Putamen (tissue), 1 donor: ENCODE measurements at places on chromosomes 11 and 22.

DNA sequence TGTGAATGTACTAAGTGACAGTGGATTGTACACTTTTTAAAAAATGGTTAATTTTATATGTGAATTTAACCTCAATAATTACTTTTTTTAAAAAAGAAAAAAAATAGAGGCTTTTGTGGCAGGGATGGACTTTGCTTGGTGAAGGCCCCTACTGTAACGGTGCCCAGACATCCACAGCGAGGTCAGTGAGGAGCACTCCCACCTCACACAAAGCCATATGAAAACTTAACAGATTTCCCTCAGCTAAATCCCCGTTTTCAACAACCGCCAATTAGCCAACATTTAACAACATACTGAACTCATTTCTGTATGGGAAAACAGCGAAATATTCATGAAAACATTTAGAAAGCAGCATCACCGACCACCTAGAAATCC is 642 bp upstream of the C11orf58 start:
- DNase-seq = no peak

- no peak for DNase-seq
Observed at GRCh38 chr11:63598556-63598955, 15.7 kb downstream of the PLAAT3 start.

DNA sequence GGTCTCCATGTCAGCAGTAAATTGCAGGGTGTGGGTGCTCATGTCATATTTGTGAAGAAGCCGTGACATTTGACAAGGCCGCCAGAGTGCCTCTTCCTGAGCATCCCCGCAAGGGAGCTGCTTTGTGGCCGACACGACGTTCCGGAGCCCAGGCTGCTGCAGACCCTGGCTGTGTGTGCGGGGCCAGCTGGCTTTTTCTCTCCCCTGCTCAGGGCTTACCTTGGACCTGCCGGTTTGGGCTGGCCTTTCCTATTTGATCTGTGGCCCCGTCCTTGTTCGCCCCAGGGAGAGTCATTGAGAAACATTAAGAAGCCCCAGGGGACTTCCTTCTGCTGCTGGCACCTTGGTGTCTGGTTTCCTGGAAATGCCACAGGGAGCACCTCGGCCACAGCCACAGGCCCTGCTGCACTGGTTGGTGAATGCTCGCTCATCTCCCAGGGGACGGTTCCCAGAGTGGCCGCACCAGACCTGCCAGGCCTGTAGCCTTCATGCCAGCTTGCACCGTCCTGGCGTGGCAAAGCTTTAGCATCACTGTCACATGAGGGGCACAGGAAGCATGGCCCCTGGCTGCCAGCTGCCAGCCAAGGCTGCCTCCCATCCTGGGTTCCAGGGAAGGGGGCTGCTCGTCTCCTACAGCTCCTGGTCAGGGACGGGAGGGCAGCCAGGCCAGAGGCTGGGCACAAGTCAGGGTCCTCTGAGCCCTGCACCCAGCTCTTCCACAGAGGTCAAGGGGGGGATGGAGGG is 5.4 kb downstream of the GRK2 start:
- DNase-seq = no peak

DNA sequence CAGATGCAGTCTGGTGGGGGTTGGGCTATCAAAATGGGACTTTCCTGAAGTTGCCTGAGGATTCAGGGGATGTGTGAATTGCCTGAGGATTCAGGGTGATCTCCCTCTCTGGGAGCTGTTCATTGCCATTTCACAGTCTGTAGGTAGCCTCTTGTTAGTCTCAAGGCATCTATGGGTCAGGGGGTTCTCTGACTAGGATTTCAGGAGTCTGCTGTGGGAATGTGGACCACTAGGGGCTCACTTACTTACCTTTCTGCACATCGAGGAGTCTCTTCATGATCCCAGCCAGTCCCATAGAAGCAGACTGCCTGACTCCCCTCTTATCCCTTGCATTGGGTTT is 54.0 kb downstream of the KCNQ1OT1 start:
- no peak for DNase-seq

DNA sequence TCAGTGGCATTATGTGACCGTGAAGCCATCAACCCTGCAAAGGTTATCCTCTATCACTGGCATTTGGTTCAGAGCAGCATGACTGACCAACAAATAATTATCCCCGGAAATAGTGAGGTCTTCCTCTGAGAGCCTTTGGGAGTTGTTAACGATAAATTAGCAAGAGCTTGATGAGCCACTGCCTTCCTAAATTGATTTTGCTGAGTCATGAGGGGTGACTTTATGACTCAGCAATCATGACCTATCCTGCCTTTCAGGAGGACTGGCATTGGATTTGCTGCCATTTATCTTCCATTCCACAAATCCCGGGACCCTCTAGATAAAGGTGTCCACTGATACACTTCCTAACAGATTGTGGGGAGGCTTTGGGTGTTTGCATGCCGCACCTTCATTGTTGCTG is 80.8 kb upstream of the MTNR1B start:
- no peak for DNase-seq

GRCh38 chr11:22681281-22681812 is 14.9 kb downstream of the GAS2 start:
- DNase-seq = no peak

- DNase-seq = no peak
Observed at GRCh38 chr11:35617687-35618496, at the start of gene FJX1. FJX1 (plus strand) TSS chr11:35618460; CDS start chr11:35618637, 177 bp downstream.
